Fibroblast of mammary gland (primary cell): ENCODE measurements at places on chromosomes 2 and 18.

DNA sequence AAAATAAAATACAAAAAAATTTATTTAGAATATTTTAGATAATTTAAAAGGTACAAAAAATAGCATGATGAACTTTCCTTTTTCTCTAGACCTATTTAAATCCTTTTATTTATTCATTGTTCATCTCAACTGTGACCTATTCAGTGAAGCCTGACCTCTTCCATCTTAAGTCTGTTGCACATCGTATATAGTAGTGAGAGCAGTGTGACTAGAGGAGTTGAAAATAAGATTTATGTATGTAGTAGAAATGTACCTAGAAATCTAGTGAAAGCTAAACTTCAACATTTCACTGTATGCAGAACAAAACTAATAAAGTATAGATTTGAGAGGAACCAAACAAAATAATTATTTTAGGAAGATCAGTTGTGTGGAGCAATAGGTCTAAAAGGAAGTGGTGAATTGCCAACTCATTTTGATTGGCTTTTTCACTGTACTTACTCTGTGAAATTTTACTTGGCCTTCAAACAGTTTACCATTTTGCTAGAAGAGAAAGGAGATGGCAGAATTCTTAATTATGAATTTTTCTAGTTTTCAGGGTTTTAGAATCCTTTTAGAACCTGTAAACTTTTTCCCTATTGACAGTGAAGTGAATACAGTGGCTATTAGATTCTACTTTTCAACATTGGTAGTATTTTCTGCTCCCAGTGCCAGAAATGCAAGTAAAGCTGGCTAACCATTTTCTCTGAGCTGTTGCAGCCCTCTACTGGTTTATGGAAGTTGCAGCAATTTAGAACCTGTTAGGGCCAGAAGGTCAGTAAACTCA is 11.0 kb downstream of the ANKRD12 start:
- DNase-seq, result peak; percentile 83

DNA sequence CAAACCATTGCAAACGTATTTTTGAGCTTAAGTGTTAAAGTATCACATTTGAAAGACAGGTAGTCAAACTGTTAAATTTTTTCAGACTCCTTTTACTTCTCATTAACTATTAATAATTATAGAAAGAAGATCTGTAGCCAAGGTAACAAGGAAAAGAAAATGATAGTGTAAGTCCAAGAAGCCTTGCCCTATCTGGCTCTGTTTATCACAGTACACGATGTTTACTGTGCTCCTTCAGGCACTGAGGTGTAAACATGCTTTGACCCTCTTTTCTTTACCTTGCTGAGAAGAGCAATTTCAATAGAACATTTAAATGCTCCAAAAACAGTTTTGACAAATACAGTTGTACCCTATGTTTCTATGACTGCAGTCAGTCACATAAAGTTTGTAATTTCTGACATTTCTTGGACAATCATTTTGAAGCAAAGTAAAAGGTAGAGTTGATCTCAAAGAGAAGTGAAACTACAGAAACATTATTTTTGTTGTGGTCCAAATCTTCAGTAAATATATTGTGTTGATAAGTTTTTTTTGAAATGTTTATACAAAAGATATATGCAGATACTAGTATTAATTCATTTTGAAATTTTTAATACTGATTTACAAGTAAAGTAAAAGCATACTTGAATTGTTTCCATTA is 152.6 kb upstream of the KYNU start:
- no peak for DNase-seq

- DNase-seq, result no peak
These were observed 7.4 kb downstream of the ASXL3 start for GRCh38 chr18:33585431-33585775.

GRCh38 chr2:68475110-68475509 is 7.7 kb downstream of the APLF start:
- peak; percentile 6 for DNase-seq

- DNase-seq, result no peak
These were observed 425.4 kb downstream of the CNTNAP5 start for GRCh38 chr2:124450481-124450880.

- DNase-seq, result no peak
These were observed 3.4 kb downstream of the SERTAD2 start for GRCh38 chr2:64650296-64650695.

DNA sequence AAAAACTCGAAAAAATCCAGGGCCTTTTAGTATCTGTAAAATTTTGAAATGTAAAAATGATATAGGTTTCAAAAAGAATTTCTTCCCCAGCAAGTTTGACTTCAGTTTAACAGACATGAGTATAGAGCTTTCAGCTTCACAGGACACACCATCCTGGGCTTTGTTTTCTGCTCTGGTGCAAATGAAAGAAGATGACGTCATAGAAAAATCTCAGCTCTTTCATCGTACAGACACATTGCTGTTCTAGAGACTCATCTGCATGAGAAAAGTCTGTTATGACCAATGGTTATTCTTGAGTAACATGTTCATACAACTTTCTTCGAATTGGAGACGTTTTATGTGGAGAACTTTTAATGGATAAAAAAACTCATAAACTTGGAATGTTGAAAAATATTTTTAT is 111.7 kb upstream of the DYNAP start:
- peak; percentile 13 for DNase-seq

DNA sequence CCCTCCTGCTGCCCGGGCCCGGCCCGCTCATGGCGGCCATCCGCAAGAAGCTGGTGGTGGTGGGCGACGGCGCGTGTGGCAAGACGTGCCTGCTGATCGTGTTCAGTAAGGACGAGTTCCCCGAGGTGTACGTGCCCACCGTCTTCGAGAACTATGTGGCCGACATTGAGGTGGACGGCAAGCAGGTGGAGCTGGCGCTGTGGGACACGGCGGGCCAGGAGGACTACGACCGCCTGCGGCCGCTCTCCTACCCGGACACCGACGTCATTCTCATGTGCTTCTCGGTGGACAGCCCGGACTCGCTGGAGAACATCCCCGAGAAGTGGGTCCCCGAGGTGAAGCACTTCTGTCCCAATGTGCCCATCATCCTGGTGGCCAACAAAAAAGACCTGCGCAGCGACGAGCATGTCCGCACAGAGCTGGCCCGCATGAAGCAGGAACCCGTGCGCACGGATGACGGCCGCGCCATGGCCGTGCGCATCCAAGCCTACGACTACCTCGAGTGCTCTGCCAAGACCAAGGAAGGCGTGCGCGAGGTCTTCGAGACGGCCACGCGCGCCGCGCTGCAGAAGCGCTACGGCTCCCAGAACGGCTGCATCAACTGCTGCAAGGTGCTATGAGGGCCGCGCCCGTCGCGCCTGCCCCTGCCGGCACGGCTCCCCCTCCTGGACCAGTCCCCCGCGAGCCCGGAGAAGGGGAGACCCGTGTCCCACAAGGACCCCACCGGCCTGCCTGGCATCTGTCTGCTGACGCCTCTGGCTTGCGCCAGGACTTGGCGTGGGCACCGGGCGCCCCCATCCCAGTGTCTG is 767 bp downstream of the RHOB start:
- DNase-seq, result peak; percentile 41

- DNase-seq, result no peak
These were observed 194.7 kb upstream of the ERBB4 start for GRCh38 chr2:212733273-212733672.

DNA sequence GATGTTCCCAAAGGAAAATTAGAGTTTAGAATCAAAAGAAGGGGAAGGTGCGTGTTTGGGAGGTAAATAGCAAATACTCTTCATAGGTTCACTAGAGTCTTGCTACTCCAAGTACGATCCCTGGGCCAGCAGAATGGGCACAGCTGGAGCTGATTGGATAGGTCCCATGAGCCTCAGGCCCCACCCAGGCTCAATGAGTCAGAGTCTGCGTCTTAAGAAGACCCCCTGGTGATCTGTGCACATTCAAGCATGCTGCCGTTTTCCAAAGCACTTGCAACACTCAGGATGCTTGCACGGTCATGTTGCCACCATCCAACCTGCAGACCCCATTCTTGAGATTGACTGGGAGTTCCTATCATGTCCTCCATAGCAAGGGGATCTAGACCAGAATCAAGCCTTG is 40.5 kb downstream of the ABCG8 start:
- DNase-seq, result peak; percentile 50

DNA sequence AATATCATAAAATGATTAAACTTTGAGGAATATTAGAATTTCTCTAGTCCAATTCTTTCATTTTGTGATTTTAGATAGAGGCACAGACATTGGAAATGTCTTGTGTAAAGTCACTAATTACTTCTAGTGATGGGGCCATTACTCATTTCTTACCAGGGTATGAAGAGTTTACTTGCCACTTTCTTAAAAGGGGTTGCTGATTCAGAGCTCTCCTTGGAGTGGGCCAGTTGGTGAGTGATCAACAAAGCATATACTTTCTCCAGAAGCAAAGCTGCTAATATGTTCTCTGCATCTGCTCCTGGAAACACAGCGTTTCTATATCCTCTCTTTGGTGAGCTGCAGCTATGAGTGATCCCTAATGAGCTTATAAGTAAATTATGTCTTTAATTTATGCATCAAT is 408.9 kb upstream of the LRATD1 start:
- no peak for DNase-seq

DNA sequence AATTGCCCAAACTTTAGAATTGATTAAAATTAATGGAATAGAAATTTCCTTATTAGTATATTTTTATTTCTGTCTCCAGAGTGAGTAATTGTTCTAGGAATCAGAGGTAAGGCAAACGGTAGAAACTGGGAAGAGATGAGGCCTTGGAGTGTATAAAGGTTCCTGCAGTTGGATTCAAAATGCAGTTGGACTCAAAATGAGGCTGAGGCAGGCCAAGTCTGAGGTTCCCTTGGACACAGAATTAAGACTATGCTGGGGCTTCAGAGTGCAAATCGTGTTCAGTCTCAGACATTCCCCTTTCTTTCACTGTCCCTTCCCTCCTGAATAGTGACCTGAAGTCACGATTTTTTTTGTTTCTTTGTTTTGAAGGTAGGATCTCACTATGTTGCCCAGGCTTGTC is 746.9 kb upstream of the NRXN1 start:
- no peak for DNase-seq

DNA sequence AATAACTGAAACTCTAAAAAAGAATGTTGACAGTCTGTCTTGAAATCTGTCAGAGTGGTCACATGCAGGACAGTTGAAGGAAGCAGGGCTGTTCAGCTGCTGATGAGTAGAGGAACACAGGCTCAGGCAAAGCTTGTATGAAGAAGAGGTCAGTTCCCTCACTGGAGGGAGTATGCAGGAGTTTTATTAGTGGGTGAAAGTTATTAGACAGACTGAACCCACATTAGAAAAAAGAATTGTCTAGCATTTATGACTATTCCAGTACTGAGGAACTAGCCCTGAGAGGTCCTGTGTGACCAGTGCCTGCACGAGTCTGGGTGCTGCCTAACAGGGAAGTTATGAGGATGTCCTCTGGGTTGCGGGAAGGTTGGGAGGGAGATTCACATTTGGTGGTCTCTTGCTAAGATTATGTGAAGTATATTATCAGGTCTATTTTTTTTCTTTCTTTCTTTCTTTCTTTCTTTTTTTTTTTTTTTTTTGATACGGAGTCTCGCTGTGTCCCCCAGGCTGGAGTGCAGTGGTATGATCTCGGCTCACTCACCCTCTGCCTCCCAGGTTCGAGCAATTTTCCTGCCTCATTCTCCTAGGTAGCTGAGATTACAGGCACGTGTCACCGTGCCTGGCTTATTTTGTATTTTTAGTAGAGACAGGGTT is 9.6 kb downstream of the TET3 start:
- DNase-seq, result no peak

DNA sequence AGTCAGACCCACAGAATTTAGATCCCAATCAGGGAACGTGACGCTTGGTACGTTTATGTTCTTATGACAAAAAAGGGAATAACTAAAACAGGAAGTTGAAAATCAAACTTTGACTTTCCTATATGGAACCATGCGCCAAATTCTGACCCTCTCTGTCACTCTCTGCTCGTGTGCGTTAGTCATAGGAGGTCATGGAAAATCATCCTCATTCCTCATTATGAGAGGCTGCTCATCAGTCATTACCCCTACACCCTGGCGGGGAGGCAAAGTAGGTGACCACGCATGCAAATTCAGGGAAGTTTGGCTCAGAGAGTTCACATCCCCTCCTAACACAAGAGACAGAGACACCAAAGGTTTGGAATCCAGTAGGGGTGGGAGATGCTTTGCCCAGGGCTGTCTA is 15.5 kb downstream of the IL1F10 start:
- DNase-seq, result no peak

GRCh38 chr2:8680822-8681760 is 765 bp upstream of the ID2 start:
- peak; percentile 86 for DNase-seq
